ENCODE measurements at places on chromosomes 12 and 14. TPM values are rescaled to one million over a fixed set of nuclear protein-coding genes. Genes with fewer than 3 reads are reported as not detected.

GRCh38 chr12:42903736-42904135 lies 314.2 kb upstream of the PRICKLE1 start:
- no peaks in the 10 kb centered on the region for H3K36me3 ChIP-seq
- no peak for DNase-seq
- no peak overlapping the region for H3K4me3 ChIP-seq

- H3K4me3 ChIP-seq, result no peak overlapping the region
- no peak for DNase-seq
- H3K27ac ChIP-seq, result no peak overlapping the region
These were observed 161.7 kb downstream of the ALX1 start for GRCh38 chr12:85441741-85442140.

DNA sequence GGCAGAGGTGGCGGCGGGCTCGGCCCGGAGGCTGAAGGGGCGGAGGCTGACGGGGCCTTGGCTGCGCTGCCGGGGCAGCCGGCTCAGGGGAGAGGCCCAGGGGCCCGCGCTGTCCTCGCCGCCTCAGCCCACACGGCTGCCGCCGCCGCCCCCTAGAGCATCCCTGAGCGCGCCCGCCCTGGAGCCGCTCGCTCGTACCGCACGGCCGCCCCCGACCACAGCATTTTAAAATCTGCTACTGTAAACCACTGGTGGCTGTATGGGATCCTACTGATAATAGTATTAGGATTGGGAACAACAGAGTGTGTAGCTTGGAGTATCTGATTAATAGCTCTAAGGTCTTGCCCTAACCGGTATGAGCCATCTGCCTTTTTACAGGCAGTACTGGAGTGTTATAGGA lies 22.2 kb upstream of the EDDM3A start:
- DNase-seq, result no peak
- H3K27ac ChIP-seq, result no peak overlapping the region
- no peaks in the 10 kb centered on the region for H3K27me3 ChIP-seq
- peaks cover 3% of the 10 kb centered on the region for H3K4me1 ChIP-seq
- H3K36me3 ChIP-seq, result no peaks in the 10 kb centered on the region

The C12orf54 gene
- 1.2 TPM for total RNA-seq

- H3K27me3 ChIP-seq, result no peaks in the 10 kb centered on the region
- H3K27ac ChIP-seq, result no peak overlapping the region
- no peak for DNase-seq
- no peak overlapping the region for H3K4me3 ChIP-seq
- H3K36me3 ChIP-seq, result no peaks in the 10 kb centered on the region
These were observed 12.9 kb upstream of the TNFRSF1A start for GRCh38 chr12:6354495-6355393.

GRCh38 chr12:19390051-19390598 lies 49.2 kb upstream of the AEBP2 start:
- H3K27me3 ChIP-seq, result no peaks in the 10 kb centered on the region
- no peak overlapping the region for H3K27ac ChIP-seq
- DNase-seq, result no peak

The PZP gene
- not detected for total RNA-seq

GRCh38 chr12:125222876-125223275 lies 157.6 kb downstream of the AACS start:
- no peak overlapping the region for H3K27ac ChIP-seq
- H3K27me3 ChIP-seq, result no peaks in the 10 kb centered on the region
- no peak for DNase-seq
- no peaks in the 10 kb centered on the region for H3K4me1 ChIP-seq
- H3K36me3 ChIP-seq, result no peaks in the 10 kb centered on the region
- no peak overlapping the region for H3K4me3 ChIP-seq

- no peaks in the 10 kb centered on the region for H3K36me3 ChIP-seq
- DNase-seq, result no peak
- no peak overlapping the region for H3K4me3 ChIP-seq
- H3K27ac ChIP-seq, result no peak overlapping the region
These were observed 626.1 kb upstream of the NOVA1 start for GRCh38 chr14:27223906-27224305.

DNA sequence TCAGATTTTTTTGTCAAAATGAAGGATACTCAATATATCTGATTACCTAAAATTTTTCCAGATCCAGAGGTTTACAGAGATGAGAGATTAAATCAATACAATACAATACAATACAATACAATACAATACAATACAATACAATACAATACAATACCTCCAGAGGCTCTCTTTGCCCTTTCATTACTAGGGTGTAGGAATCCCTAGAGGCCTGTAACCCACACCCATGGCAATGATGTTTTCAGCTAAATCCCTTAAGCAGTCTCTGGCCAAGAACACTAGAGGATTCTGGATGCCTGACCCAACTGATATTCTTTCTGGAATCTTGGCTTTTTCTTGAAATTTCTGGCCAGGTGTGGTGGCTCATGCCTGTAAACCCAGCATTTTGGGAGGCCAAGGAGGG lies 23.7 kb upstream of the AEBP2 start:
- no peak overlapping the region for H3K27ac ChIP-seq
- no peaks in the 10 kb centered on the region for H3K27me3 ChIP-seq
- no peaks in the 10 kb centered on the region for H3K36me3 ChIP-seq
- no peak overlapping the region for H3K4me3 ChIP-seq
